Putamen (tissue), 1 donor: ENCODE measurements at places on chromosomes 12 and 14.

DNA sequence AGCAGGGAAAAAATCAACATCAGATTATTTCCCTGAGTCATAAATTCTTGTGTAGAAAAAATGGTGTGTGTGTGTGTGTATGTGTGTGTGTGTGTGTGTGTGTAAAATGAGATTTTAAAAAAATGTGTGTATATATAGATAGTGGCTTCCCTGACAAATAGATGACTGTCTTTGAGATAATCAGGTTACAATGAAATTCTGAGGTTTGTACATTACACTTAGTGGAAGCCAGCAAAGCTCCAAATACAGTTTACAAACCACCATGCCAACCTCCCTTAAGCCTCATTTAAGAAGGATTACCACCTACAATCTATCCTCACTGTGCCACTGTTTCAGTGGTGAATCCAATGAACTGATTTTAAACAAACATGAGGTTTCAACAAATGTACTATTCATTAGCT lies 93.8 kb downstream of the MED13L start:
- no peak for DNase-seq

DNA sequence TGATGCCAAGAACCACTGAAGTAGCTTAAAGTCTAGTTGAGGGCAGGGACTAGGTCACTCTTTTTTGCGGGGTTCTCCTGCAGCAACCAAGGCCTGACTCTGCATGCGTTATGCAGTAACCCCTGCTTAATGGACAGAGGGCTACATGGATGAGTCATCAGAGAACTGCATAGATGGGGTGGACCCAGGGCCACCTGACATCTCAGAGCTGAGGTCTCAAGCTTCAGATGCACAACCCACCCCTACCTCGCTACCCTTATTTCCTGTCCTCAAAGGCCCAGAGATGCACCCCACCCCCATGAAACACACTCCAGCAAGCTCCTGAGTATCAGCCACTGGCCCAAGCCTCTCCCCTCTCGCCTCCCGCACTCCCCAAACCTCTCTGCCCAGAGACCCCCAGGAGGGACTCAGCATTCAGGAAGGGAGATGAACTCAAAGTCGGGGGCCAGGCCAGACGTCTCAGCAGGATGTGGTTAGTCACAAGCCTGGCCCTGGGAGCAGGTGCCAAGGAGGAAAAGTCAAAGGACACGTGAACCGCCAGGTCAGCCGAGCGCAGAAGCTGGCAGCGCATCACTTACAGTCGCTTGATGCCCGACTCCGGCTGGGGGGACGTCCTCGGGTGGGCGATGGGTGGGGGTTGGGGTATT lies 25.8 kb downstream of the SNRNP35 start:
- no peak for DNase-seq

- DNase-seq: no peak
These were observed 63.5 kb downstream of the LLPH start for GRCh38 chr12:66066929-66067523.

GRCh38 chr12:32692358-32692757 lies 13.3 kb downstream of the DNM1L start:
- no peak for DNase-seq

DNA sequence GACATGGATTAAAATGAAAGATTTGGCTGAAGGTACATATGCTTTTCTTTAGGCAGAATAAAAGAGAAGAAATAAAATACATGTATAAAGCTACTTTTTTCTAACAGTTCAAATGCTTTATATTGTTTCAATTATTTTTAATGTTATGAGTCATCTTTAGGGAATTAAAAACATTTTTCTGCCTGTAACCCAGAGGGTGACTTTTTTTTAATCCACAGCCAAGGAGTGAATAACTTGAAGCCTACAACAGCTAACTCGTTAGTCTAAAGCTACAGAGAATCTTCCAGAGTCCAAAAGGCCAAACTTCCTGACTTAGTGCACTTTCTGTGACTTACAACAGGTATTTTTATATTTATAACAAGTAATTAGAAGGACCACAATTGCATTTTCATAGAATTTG lies 151.6 kb downstream of the SEC23A start:
- DNase-seq: no peak

GRCh38 chr12:12661086-12661856 lies 34.7 kb downstream of the GPR19 start:
- DNase-seq: no peak

- no peak for DNase-seq
These were observed 39.3 kb upstream of the SSTR1 start for GRCh38 chr14:38168416-38168815.

DNA sequence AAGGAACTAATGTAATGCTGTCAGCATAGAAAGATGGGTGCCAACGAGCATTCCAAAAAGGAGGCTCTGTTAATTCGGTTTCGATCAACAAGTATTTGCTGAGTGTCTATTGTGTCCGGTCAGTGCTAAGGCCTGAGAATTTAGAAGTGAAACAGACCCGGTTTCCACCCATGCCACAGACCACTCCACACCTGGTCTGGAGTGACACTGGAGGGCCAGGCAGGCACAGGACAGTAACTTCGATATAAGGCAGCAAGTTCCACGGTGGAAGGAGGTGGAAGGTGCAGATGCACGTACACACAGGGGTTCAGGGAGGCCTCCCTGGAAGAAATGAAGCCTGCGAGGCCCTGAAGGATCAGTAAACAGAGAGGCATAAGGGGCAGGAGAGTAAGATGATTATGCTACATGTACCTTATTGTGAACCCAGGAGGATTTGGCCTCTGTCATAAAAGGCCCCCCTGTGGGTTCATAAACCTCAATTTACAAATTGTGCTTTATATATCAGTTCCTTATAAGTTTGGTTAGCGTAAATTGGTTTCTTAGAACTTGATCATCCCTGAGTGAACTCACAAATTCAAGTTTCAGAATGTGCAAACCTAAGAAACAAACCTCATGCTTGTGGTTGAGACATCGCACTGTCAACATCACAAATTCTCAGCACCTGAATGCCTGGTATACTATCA lies 25.9 kb downstream of the SSH1 start:
- no peak for DNase-seq

DNA sequence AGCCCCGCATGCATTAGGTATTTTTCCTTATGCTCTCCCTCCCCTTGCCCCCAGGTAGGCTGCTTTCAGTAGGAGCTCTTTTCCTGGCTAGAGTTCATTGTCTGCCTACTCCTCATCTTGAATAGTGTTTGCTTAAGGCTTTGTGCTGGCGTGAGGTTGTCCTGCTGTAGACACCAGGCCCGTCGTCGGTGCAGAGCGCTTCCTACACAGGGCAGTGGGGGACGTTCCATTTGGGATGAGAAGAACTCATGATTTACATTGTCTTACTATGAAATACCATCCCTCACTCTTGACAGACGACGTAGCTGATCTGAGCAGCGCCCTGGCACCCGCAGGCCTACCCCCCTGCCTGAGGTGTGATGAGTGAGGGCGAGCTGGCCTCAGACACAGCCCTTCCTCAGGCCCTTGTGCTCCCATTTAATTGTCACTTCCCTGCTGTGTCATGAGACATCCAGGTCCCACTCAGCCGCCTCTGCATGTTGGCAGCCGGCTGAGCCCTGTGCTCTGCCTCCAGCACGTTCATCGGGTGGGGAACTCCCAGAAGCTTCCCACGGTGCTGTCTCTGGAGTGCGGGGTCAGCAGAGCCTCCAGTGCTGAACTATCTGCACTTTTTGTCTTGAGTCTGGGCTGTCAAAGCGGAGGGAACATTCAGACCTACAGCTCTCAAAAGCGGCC lies 76.0 kb downstream of the WDR20 start:
- DNase-seq: no peak

GRCh38 chr14:21860172-21860571 lies 186.6 kb upstream of the OR4E1 start:
- no peak for DNase-seq

- DNase-seq: no peak
These were observed 1.1 kb downstream of the CLECL1 start for GRCh38 chr12:9731797-9732196.

GRCh38 chr12:68832504-68832867 lies 24.5 kb downstream of the MDM2 start:
- no peak for DNase-seq

- no peak for DNase-seq
These were observed 18.9 kb downstream of the PPP1R13B start for GRCh38 chr14:103828315-103828967.

- DNase-seq: no peak
These were observed 11.6 kb upstream of the SMCO2 start for GRCh38 chr12:27434673-27435565.

DNA sequence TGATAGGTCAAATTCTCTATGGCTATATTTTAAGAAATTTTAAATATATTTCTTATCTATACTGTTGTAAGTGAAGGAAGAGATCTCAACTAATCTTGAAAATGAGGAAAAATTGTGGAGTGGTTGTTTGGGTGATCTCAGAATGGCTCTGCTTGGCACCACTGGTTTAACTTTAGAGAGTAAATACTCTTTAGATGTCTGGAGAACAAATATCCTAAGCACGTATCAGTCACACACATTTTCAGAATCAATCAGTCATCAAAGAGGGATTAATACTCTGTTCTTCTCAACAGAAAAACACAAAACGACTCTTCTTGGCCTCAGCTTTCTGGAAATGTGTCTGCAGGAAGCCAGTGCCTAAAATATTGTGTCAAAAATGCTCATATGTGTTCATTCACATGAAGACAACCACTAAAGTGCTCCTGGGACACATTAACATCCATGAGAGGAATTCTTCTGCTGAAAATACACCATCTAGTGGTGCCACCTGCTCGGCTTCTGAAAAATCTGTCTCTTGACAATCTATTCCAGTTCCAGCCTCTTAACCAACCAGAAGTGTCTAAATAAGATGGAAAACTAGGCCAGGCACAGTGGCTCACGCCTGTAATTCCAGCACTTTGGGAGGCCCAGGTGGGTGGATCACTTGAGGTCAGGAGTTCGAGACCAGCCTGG lies 81.1 kb upstream of the CCDC198 start:
- no peak for DNase-seq

DNA sequence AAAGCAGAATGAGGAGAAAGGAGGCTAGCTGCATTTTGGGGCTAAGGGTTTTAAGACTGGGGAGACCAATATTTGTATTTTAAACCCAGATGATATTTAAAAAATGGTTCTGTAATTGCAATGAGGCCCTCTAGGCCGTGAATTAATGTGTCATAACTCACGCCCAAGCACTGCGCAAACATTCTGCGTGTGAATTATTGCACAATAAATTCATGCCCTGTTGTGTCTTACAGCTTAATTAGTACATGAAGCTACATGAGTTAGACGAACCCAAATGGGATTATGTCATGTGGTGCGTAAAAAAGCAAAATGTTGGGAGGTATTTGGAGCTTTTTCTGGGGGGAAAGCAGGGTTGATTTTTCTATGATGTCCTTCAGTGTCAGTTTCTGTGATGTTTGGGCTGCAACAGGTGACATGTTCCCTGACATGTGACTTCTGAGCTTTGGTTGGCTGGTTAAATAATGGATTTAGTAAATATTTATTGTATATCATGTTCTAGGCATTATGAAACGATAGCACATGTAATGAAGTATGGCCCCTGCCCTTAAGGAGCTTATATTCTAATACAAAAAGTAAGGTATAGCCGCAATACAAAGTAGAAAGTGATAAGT lies 30.4 kb upstream of the CISTR start:
- no peak for DNase-seq

DNA sequence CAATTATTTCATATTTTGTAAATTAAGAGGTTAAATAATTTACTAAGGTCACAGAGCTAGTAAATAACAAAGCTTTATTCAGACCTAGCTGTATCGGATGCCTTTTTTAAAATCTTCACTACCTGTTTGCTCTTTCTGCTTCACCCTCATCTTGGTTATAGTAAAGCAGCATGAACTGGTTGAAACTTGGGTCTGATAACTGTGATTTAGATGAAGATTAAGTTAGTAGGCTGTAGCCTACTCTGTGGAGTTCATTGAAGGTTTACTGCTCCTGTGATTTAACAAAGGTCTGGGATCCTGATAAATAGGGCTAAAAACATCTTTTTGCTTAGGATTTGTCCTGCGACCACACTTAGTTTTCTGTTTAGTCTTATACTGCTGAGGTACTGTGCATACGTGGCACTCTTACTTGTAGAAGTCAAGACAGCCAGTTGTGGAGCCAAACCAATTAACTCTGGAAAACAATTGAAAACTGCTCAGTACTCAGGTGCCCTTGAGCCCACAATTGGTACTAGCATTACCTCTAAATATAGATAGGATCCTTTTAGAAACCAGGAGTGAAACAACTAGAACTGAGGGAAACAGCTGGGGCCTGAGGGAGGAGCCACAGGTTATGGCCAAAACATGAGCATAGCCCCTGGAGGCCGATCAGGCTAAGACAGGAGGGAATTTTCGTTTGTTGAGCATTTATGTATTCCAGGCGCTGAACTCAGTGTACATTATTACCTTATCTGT lies 2.3 kb downstream of the SPATS2 start:
- DNase-seq: no peak

- DNase-seq: no peak
These were observed 72.5 kb downstream of the ACSS3 start for GRCh38 chr12:81150382-81150781.

DNA sequence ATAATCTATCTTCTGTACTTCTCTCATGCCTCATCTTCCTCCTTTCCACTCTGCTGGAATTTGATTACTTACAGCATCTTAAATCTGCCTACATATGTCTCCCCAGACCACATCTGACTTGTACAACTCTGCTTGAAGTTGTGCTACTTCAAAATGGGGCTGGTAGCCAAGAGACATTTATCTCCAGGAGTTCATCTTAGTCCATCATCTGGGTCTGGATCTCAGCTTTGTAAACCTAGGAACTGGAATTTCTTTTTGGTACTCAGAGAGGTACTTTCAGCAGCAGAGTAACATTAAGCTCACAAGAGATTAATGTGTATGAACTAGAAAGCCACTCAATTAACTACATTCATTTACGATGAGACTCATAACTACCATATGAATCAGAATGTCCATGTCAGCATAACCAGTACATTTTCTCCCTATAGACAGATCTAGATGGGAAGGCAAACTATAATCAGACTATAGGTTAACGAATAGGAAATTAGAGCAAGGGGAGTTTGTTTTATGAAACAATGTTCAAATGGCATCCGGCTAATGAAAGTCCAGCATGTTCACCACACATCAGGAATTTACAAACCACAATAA lies 178.8 kb downstream of the CEP128 start:
- no peak for DNase-seq

- no peak for DNase-seq
These were observed 1027.0 kb downstream of the VRK1 start for GRCh38 chr14:97824218-97824617.

DNA sequence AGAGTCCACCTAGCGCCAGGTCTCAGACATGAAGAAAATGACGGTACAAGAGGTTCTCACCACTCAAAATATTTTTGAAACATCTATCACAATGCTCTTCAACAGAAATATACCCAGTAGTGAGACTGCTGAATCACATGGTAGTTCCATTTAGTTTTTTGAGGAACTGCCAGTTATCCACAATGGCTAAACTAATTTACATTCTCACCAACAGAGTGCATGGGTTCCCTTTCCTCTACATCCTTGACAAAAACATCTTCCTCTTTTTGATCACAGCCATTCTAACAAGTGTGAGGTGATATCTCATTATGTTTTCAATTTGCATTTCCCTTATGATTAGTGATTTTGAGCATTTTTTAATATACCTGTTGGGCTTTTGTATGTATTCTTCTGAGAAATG lies 5.7 kb upstream of the GPR65 start:
- no peak for DNase-seq

GRCh38 chr14:73662487-73662943 lies 17.7 kb downstream of the DNAL1 start:
- DNase-seq: peak; percentile 20

GRCh38 chr12:79415321-79415720 lies 275.4 kb downstream of the PAWR start:
- DNase-seq: no peak

- DNase-seq: no peak
These were observed 2.6 kb upstream of the SLC11A2 start for GRCh38 chr12:51028813-51029150.

- no peak for DNase-seq
These were observed 114.5 kb downstream of the ADGRD1 start for GRCh38 chr12:131067981-131068851.

GRCh38 chr12:131921866-131922769 lies 7.0 kb upstream of the PUS1 start:
- no peak for DNase-seq
